Omental fat pad (tissue), 4 donors: ENCODE measurements at places on chromosomes 7 and 10. TPM values are rescaled to one million over a fixed set of nuclear protein-coding genes. Genes with fewer than 3 reads are reported as not detected.

DNA sequence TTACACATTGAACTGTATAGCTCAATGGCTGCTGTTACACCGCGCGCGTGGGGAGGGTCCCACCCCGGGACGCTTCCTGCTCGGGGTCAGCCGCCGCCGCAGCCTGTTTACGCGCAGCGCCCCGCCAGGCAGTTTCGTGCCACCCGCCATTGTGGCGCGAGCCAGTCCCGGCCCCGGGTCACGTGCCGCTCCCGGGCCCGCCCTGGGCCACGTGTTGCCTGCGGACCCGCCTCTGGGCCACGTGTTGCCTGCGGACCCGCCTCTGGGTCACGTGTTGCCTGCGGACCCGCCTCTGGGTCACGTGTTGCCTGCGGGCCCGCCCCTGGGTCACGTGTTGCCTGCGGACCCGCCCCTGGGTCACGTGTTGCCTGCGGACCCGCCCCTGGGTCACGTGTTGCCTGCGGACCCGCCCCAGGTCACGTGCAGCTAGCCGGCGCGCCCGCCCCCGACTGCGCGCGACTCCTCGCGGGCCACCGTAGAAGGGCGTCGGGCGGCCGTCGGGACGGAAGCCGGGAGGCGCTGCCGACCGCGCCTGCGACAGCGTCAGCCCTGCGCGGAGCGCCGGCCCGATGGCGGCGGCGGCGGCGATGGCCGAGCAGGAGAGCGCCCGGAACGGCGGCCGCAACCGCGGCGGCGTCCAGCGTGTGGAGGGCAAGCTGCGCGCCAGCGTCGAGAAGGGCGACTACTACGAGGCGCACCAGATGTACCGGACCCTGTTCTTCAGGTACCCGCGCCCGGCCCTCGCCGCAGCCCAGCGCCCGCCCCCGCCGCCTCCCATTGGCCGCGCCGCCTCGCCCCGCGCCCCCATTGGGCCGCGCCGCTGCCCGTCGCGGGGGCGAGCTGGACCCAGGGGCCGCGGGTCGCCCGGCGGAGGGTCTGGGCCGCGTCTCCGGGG is at the start of gene GET4:
GET4 (plus strand) TSS at position 478 of the 895 bp plus-strand sequence; CDS start at position 570, 92 bp downstream.
- DNase-seq = peak; percentile 76

DNA sequence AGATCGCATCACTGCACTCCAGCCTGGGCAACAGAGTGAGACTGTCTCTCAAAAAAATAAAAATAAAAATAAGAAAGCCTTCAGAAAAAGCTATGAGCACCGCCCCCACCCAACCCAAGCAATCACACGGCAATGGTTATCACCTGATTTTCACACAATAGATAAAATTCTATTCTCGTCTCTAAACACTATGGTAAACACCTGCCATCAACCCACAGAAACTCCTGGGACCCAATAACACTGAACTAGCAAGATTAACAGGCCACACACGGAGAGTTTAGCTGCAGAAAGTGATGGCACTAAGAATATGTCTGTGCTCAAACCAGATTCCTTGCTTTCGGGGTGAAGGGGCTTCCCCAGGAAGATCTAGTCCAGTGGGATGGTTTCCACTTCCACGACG is 173.8 kb downstream of the DIP2C start:
- DNase-seq = no peak

- no peak for DNase-seq
Measured at GRCh38 chr10:71465551-71466252, 69.0 kb downstream of the CDH23 start.

DNA sequence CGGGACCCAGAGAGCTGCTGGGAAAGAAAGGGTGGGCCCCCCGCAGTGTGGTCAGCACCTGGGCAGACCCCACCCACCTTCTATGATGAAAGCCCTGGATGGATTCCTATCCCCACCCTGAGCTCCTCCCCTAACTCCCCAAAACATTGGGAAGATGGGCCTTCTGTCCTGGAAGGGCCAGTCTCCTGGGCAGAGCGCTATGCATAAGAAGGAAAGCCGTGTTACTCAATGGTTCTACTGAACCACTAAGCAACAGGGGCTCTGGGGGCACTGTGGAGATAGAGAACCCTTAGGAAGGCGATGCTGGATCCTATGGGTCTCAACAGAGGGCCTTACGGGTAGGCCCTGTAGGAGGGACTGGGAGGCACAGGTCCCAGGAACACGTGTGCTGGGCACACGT is 30.7 kb upstream of the INSIG1 start:
- no peak for DNase-seq

- DNase-seq = no peak
Measured at GRCh38 chr7:120402801-120403200, 129.8 kb downstream of the KCND2 start.

- DNase-seq = no peak
Measured at GRCh38 chr10:266974-267425, 131.7 kb downstream of the ZMYND11 start.

- DNase-seq = no peak
Measured at GRCh38 chr7:16816824-16817223, 12.0 kb upstream of the AGR2 start.

- no peak for DNase-seq
Measured at GRCh38 chr10:62045765-62046521, 144.4 kb downstream of the ARID5B start.

- DNase-seq = no peak
Measured at GRCh38 chr10:31830887-31831286, 97.7 kb downstream of the ARHGAP12 start.

DNA sequence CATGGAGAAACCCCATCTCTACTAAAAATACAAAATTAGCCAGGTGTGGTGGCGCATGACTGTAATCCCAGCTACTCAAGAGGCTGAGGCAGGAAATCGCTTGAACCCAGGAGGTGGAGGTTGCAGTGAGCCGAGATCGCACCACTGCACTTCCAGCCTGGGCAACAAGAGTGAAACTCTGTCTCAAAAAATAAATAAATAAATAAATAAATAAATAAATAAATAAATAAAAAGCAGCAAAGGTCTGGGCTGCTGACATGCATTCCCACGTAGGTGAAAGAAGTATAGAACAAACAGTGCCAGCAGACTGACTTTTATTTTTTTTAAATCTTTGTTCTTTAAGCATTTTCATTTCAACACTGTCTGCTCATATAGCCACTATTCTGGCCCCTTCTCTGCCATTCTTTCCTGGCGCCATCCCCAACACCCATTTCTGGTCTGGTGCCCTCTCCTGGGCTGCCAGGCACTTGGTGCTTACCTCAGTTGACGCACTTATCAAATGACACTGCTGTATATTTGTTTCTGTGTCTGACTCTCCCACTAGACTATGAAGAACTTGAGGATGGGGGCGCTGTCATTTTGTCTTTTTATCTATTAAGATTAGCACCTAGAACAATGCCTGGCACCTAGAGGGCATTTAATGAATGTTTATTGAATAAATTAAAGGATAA is 15.6 kb downstream of the FAM107B start:
- no peak for DNase-seq

DNA sequence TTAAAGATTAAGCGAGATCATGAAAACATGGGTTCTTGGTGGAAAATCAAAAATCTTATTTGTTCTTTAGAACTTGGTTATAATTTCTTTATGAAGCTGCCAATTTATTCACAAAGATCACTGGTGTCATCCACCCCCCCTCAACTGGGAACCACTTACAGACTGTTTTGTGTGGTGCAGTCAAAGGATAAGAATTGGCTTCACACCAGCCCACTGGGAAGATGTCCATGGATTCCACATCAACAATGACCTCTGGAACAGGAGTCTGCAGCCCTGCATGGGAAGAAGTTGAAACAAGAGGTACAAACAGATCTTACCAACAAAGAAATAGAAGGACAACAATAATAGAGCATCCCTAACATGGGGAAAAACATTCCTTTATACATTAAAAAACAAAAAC is 205.2 kb downstream of the SFMBT2 start:
- no peak for DNase-seq

GRCh38 chr7:135189221-135189662 is 18.7 kb upstream of the CYREN start:
- DNase-seq = no peak

DNA sequence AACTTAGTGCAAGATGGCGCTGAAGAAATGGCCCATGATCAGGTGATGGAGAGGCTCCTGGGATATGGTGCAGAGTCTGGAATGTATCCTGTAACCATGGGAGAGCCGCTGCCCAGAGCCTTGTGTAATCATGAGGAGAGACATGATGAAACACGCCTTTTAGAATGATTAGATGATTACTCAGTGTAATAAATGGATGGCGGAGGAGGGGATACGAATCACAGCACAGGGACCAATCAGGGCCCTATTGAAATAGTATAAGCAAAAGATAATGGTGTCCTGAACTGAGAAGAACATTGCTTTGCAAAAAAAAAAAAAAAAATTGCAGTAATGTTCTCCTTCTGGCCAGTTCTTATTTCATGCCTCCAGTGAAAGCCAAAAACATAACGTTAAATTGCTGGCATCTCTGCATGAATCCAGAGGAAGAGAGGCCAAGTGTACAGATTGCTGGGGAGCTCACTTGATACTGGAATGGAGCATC is 668.5 kb upstream of the AUTS2 start:
- no peak for DNase-seq

DNA sequence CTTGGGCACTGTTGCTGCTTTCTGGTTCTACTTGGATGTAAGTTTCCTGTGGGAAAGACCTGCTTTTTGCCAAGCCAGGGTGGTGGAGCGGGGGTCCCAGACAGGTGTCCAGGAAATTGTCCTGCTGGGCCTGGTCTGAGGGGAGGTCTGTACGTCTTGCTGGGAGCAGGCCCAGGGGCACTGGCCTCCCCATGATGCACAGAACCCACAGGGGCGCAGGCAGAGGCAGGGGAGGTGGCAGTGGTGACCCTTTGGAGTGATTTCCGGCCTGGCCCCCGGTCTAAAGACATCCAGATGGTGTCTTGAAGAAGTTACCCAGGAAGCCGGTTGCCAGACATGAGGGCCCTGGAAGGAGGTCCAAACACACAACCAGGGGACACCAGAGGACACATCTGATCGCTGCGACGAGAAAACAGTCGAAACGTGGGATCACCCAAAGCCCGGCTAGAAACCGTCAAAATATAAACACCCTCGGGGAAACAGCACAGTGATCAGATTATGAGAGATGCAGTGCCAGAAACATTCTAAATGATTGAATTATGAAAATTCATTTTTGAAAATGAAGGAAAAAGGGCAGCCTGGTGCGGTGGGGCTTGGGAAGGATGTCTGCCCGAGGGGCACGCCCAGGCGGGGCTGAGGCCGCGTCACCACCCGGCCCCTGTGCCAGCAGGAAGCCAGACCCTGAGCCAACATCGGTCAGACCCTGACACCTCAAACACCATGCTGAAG is 59.6 kb downstream of the TMEM270 start:
- DNase-seq = no peak

GRCh38 chr10:7488418-7488829 is 77.6 kb upstream of the SFMBT2 start:
- peak; percentile 32 for DNase-seq

- DNase-seq = no peak
Measured at GRCh38 chr10:47127188-47127785, 172.7 kb upstream of the GDF10 start.

DNA sequence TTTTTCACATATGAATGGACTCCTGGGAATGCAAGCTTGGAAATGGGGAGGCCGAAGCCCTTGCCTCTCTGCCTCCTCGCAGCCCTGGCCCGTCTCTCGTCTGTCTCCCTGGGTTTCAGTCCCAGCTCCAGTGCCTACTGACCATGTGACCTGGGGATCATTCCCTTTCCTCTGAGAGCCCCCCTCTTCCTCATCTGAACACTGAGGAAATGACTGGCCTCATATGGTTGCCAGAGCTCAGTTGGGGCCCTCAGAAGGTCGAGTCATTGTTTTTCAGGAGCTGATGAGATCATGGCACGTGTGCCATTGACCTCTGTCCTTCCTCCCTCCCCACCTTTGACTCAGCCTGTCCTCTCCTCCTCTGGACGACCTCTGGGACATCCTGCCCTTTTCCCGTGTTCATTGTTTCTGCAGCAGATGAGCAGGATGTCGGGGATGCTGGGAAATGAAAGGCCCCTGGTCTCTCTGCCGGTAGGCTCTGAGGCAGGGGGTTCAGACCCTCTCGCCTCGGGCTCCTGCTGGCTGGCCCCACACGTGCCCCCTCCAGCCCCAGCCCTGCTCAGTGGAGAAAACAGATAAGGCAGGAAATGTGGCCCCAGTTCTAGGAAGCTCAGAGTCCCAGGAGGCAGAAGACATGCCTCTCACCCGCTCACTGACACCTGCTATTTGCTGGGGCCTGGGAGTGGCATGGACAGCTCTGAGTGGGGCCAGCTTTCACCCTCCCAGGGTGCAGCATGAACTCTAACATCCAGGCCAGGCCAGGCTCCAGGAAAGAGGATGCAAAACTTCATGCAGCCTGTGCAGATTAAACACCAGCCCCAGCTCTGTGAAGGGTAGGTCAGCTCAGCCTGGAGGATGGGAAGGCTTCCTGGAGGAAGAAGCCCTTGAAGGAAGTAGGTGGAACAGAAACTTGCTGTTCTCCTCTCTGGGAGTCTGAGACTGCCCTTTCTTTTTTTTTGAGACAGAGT is 8.3 kb upstream of the PPP1R35 start:
- DNase-seq = no peak

DNA sequence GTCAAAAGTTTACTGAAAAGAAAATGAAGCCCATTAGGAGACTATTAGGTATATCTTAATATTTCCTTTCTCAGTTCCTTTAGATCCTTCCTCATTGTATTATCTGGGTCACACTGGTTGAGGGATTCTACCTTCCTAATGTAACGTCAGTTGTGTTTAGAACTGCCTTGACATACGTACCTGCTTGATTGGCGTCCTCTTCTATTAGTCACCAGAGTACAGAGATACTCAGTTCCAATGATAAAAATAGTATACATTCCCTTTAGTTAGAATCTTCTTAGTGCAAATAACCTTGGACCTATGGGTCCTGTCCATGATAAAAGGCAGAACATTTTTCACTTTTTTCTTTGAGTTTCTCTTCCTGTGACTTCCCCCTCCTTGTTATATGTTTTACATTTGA is 45.2 kb downstream of the AHCYL2 start:
- DNase-seq = no peak

- DNase-seq = no peak
Measured at GRCh38 chr10:57657164-57657765, 610.4 kb downstream of the IPMK start.

TAS2R16 gene
- not detected for total RNA-seq

SEMA3D gene
- total RNA-seq = 6.5 TPM

ACBD5 gene
- total RNA-seq = 13.0 TPM

CPEB3 gene
- total RNA-seq = 6.3 TPM

EGR2 gene
- 5.9 TPM for total RNA-seq

RAB19 gene
- not detected for total RNA-seq

DRGX gene
- total RNA-seq = not detected
